ENCODE measurements at places on chromosomes 2 and 18.

- DNase-seq = no peak
Observed at GRCh38 chr2:159165048-159165447, 121.5 kb downstream of the WDSUB1 start.

DNA sequence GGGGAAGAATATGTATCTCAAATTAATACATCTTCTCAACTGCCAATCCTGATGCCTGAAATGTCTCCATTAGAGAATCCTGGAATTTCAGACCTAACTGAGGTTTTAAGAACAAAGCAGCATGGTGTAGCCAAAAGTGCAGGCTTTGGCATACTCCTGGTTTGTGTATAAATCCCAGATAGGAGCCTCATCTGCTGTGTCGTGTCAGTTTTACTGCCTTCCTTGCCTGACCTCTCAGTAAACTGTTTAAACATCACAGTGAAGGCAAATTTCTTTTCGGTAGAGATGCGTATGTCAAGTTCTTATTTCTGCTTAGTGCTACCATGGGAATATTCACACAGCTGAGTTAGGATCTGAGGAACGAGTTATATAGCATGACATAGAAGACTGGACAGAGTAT lies 7.3 kb downstream of the SCG2 start:
- peak; percentile 53 for DNase-seq

DNA sequence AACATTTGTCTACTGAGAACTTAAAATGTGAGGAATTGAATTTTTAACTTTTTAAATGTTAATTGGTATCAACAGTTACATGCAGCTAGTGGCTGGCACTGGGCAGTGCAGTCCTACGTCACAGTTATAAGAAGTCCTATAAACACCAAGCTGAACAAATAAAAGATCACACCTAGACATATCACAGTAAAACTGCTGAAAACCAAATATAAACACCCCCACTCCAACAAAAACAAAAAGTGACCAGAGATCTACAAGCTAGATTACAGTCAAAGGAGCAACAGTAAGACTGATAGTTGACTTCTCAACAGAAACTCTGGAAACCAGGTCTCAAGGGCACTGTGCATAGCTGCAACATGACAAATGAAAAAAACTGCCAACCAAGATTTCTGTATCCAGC lies 19.4 kb downstream of the TLK1 start:
- no peak for DNase-seq

GRCh38 chr18:11497585-11497984 lies 111.8 kb upstream of the SLC35G4 start:
- peak; percentile 72 for DNase-seq

DNA sequence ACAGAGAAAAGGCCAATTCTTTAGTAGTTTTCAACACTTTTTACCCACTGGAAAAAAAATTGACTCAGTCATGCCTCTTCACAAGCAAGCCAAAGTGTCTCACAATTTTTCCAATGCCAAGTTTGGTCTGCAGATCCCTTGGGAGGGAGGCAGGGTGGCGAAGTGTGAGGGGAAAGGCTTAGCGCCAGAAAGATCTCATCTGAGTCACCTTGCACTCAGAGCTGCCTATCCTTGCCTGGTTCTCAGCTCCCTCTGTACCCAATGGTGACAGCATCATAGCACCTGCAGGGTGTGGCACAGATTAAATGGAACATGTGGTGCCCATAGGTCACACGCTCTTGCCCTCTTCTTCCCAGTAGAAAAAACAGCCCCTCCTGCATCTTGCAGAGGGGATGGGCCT lies 55.2 kb upstream of the GYPC start:
- no peak for DNase-seq

DNA sequence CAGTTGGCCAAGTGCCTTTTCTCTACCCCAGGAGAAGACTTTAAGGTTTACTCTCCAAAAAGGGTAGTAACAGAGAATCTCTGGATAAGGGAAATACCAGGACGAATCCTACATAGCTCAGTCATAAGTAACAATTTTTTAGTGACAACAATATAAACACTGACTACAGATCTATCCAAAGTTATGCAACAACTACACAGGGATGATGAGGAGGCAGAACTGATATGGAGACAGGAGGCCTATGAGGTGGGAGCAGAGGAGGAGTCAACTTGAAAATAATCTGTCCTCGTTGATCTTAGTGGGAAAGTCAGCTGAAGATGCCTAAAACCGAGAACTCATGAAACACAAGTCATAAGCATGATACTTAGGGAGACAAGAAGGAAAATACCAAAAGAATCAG lies 40.2 kb downstream of the SLC35F5 start:
- peak; percentile 75 for DNase-seq

DNA sequence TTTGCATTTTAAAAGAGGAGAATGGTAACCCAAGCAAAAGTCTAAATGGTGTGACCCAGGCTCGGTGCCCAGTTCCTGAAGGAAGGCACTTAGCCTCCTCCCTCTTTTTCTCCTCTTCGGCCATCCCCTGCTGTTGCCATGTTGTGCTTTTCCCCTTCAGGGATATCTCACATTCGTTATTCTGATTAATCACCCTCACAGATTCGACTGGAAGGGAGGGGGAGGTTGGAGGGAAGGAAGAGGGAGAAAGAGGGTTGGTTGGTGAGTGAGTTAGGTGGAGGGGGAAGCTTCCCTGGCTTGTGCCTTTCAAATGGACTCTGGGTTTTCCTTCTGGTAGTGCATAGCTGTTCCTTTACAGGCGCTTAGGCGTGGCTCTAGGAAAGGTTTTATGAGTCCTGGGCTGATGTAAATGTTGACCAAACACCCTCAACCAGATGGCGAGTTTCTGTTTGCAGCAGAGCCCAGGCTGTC lies 39.0 kb upstream of the LYPD6B start:
- DNase-seq = peak; percentile 65

GRCh38 chr2:215933151-215933550 lies 80.2 kb downstream of the MREG start:
- no peak for DNase-seq

DNA sequence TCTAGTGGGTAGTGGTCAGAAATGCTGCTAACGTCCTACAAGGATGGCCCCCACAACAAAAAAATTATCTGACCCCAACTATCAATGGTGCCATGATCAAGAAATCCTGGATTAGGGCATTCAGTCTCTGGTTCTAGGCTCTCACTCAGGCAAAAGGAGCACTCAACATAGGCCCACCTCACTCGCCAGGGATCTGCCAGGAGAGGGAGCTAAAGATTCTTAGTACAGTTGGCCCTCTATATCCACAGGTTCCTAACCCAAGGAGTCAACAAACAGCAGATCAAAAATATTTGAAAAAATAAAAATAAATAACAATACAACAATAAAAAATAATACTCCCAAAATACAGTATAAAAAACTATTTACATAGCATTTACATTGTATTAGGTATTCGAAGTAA lies 10.0 kb downstream of the SLC4A5 start:
- DNase-seq = peak; percentile 52

- no peak for DNase-seq
Observed at GRCh38 chr2:172945510-172945850, 130.2 kb upstream of the MAP3K20 start.

DNA sequence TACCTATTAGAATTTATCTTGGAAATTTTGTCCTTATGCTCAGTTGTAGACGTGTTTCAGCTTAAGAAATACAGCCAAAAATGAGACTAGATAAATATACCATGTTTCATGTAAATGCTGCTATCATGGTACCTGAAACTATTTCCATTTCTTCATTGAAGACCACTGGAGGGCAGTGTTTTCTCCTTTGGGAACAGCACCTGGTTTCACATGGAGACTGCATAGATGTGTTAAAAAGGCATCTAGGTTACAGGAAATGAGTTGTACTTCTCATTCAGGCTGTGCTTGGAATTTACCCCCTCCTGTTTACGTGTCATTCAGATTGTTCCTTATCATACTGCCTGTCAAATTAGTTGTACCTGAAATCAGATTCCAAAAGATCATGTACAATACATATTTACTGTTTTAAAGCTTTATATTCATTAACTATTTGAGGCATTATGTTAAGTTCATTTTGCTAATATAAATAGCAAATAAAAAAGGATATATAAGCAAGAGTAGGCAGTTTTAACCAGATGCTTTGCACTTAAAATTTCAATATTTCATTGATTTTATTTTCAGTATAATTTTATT lies 57.3 kb upstream of the PSMD14 start:
- peak; percentile 41 for DNase-seq

GRCh38 chr2:53018825-53019425 lies 748.7 kb upstream of the CHAC2 start:
- no peak for DNase-seq

DNA sequence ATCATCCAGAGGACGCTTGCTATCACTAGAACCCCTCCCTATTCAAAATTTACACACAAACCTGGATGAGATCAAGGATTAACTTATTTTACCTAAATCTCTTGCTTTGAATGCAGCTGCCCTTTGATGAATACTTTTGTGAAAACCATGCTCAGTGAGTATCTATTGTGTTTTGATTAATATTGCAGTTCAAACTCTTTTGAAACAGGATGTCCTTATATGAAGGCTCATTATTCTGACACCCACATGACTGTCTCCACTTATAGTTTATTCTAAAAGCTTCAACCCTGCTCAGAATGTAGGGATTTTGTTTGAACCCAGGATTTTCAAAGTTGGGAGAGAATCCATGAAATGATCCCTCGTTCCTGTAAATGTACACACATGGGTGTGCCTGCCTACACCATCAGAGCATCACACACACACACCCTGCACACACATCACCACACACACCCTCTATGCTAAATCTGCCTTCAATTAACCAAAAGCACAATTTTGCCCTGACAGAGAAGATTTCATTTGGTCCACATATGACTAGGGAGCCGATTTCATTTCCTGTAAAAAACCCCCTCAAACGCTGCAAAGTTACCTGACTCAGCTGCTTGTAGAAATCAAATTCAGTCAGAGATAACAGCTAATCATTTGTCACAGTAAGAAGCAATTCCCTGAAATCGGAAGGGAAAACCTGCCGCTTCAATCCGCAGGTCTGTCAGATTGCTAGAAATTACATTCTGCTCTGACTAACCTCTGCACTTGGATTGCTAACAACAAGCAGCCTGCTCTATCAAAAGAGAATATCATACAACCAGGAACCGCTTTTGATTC lies 65.2 kb downstream of the ZEB2 start:
- no peak for DNase-seq

- peak; percentile 48 for DNase-seq
Observed at GRCh38 chr2:193966590-193966989, 1690.4 kb upstream of the SLC39A10 start.

DNA sequence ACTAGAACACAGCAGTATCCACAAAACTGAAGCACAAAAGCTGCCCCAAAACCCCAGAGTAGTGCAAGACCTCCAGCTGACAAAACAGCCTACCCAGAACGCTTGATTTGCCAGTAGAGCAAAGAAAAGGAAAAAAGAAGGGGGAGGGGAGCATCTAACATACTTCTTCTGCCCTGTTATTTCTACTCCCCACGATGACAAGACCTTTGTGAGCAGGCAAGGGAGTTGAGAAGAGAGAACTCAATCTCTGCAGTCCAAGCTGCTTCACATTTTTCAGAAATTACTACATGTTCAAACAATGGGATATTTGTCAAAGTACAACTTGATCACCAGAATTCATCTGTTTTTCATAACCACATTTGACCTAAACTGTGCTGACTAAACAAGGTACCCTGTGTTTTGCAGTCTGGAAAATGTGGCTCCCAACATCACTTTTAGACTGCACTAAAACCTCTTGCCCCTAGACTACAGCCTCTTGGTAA lies 286.7 kb downstream of the EXOC6B start:
- DNase-seq = no peak

DNA sequence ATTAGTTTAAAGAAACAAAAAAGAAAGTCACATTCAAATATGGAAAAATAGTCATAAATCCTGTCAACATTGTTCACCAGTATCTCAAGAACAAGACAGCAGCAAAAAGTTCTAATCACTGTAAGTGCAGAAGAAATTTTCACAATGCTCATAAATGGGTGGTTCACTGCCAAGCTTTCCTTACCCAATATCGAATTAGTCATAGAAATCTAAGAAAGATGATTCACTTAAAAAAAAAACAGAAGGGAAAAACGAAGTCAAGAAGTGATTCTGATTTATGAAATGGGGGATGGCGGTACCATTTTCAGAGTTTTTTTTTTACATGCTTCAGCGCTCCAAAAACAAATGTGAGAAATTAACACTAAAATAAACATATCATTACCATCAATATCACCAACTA lies 156.7 kb downstream of the EXOC6B start:
- DNase-seq = peak; percentile 64

DNA sequence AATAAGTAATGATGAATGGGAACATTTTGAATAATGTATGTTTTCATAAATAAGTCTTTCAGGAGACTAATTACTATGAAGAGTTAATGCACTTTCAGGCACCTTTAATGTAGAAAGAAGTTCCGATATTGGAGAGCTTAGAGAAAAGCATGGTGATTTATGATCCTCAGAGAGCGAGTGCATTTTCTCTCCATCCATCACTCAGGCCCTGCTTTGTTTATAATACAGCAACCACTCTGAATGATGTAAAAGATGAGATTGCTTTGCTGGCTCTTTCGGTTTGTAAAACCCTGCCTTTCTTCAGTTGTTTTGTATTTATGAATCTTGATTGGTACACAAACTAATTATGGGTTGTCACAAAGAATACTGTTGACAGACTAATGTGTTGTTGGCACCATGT lies 132.0 kb downstream of the NYAP2 start:
- no peak for DNase-seq

- DNase-seq = no peak
Observed at GRCh38 chr2:3073041-3073595, 304.5 kb downstream of the EIPR1 start.

DNA sequence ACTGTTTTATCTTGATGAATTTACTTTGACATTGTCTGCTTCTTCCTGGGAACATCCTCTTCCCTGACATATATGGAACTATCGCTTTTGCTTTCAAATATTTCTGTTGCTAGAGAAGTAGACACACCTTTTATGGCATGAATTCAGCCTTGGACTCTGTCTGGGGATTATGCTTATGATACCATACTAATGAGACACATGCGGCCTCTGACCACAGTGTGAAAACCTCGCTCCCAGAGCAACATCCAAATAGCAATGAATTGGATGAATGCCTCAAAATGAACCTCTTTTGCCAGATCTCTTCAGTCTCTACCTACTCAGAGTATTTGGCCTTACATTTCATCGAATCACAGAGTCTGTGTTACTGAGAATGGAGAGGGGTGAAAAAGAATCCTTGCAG lies 70.9 kb downstream of the PIEZO2 start:
- peak; percentile 19 for DNase-seq

- peak; percentile 13 for DNase-seq
Observed at GRCh38 chr2:106886916-106887758, 1.2 kb upstream of the ST6GAL2 start.

GRCh38 chr2:174535083-174535482 lies 48.3 kb upstream of the GPR155 start:
- DNase-seq = no peak

GRCh38 chr2:124323321-124323720 lies 298.2 kb downstream of the CNTNAP5 start:
- peak; percentile 4 for DNase-seq

GRCh38 chr2:82507657-82508056 lies 1951.4 kb downstream of the SUCLG1 start:
- DNase-seq = no peak

- peak; percentile 35 for DNase-seq
Observed at GRCh38 chr2:231117922-231118613, 6.8 kb downstream of the HTR2B start.

DNA sequence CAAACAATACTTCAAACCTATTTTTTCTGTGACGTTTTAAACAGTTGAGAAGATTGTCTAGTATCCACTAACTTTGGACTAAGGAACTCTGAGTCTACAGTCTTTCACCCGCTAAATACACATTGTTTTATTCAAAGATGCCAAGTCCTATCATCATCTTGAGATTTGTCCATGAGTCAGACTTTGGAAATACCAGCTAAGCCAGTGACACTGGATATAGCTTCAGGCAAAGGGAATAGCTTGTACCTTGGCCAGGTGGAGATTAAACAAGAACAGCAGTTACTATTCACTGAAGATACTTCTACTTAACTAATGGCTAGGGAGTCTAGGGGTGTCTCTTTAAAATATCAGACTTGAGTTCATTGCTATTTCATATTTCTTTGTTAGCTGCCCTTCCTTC lies 137.5 kb downstream of the COMMD1 start:
- no peak for DNase-seq
